Stimulated activated CD8-positive, alpha-beta memory T cell treated with anti-CD3 and anti-CD28 coated beads, Interleukin-15, amount 100 ng/mL, for 1 hour (primary cell): ENCODE measurements at places on chromosomes 7 and 10.

DNA sequence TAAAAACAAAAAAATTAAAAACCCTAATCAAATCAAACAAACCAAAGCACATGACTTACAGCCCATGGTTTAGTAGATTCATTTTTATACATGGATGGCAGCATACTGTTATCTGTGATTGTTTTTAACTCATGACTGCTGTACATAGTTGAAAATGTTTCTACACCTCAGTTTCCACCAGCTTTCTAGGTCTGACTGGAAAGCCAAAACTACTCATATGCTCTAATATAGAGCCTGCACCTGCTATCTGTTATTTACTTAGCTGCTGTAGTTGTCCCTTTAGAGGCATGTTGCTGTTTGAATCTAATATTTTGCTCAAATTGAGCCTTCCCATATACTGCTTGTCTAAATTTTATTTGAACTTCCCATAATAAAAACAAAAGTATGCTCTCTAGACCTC, 289.9 kb upstream of the LRRN3 start:
- no peak for DNase-seq

- no peak for DNase-seq
Measured at GRCh38 chr7:147909431-147910148, 681.0 kb upstream of the C7orf33 start.

- no peak for DNase-seq
Measured at GRCh38 chr10:24457661-24458318, 248.9 kb downstream of the KIAA1217 start.

DNA sequence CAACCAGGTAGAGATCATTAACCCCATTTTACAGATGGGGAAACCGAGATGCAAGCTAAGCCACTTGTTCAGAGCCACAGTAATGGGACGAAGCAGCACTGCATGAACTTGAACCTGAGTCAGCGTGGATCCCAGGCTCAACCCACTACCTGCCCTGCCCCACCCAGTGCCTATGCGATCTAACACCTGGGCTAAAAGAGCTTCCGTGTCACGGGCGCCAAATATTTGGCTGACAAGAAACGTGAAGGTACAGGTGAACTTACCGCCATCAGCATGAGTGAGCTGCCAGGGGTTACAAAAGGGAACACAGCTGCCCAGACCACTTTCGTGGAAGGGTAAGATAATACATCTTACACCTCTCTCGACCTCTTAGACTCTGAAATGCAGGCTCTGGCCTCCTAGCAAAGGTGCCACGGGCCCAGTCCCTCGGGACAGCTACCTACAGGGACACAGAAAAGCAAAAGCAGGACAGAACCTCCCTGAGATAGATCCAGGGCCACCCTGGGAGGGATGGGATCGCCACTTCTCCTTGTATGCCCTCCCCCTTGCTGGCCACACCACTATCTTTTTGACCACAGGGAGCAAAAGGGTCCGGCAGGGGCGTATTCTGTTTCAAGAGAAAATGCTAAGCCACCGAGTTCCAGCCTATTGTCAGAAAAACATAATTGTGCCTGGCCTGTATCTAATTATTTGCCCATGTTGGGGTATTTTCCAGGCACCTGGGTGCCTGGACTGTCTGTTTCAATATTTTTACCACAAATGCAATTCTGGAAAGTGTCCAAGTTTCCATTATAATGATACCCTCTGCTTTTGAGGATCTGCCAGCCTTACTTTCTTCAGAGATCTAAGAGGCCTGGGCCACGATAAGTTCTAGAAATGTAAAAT, 6.4 kb downstream of the CHST15 start:
- no peak for DNase-seq

GRCh38 chr10:104580321-104580720, 60.8 kb upstream of the SORCS3 start:
- no peak for DNase-seq
